ENCODE measurements at places on chromosomes 12 and 14.

DNA sequence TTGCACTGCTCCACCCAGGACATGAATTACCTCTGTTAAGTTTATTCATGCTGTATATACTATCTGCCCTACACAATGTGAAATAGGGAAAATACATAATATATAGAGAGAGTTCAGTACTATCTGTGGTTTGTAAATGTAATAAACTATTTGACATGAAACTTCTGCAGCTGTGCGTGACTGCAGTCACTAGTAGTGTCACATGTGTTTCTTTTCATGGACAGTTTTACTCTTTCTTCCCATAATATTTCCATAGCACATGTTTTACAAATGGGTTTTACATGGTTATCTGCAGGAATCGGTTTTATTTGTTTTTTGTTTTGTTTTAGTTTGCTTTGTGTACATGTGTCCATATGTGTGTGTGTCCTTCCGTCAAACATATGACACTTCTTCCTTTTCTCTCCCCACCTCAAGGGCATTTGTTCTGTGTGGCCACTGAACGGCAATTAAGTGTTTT lies 1644.1 kb upstream of the FLRT2 start:
- DNase-seq = no peak

DNA sequence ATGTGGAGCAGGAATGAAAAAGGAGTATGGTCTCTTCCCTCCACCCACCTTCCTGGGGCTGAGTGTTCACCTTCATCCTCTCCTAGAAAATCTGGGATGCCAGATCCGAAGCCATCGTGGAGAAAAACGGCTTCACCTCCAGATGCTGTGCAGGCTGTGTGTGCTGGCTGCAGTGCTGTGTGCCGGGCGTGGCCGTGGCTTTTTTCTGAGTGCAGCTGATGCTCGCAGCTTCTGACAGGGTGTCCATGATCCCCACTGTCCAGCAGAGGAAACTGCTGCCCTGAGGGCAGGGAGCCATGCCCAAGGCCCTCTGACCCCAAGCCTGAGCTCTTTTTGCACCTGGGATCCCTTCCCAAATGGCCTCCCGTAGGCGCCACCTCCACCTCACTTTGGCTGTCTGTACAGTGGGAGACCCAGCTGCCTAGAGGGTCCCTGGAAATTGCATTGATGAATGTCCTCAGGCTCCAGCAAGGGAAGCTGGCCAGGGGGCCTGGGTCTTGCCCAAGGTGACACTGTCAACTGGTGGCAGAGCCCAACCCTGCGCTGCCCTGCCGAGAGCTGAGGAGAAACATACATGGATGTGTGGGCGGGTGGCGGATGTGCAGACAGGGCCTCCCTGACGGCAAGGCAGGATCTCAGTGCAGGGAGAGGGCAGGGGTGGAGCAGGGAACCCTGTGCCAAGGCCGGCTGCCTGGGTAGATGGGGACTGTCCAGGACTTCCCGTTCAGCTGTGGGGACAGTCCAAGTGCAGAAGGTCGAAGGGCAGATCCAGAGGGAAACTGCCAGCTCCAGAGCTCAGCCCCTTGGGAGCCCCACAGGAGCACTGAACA lies 53.3 kb downstream of the BEGAIN start:
- DNase-seq = no peak

GRCh38 chr12:96225044-96225855 lies 31.1 kb downstream of the ELK3 start:
- DNase-seq = no peak

DNA sequence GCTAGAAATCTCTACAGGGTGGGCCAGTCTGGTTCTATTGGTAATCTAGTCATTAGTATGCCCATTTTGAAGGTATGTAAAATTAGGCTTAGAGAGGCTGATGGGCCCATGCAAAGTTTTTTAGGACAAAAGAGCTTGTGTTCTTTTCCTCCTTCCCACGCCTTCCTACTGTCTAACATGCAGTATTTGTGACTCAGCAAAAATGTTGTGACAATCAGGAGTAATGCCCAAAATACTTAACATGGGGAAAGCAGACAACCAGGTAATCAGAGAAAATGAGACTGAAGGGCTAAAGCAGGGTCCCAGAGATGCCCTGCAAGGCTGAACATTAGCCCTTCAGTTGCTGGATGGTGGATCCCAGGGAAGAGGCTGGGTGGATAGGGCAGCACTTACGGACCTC lies 437.9 kb downstream of the BCL11B start:
- DNase-seq = no peak

- DNase-seq = no peak
These were observed 150.4 kb downstream of the ZNF664 start for GRCh38 chr12:124123296-124124000.

- no peak for DNase-seq
These were observed 62.5 kb downstream of the MAPKAPK5 start for GRCh38 chr12:111904446-111904975.

- no peak for DNase-seq
These were observed 87.7 kb downstream of the SSPN start for GRCh38 chr12:26283046-26283445.

DNA sequence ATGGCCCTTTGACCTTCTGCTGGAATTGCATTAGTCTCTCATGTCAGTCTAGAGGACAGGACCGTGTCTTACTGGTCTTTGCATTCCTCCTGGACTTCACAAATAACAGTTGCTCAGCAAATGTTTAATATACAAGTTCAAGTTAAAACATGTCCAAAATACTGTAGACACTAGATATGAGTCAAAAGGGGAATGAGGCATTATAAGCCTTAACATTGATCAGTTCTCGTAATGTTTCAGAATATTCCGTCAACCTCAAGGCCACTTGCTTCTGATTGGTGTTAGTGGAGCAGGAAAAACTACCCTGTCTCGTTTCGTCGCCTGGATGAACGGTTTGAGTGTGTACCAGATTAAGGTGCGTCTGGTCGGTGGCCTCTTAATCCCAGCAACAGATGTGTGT lies 59.9 kb downstream of the HSP90AA1 start:
- no peak for DNase-seq

DNA sequence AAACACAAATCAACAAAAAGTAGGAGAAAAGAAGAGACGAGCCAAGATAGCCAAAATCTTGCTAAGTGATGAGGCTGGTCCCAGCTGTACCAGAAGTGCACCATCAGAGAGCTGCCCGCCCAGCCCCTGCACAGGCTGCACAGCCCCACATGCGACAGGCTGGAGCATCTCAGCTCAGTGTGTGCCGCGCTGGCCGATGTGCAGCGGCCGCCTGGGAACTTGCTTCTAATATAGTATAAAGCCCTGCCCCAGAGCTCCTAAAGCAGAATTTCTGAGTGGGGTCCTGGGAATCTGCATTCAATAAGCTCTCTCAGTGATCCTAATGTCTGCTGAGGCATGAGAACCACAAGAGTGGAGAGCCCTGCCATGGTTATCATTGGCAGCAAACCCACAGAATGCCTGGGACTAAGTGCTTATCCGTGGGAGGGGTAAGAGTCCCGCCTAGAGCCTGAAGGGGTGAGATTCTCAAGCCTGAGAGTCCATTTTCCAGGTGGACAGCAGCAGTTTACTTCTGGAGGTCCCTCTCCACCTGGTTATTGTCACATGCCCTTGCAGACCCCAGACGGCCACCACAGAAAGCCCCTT lies 171.6 kb downstream of the DPF3 start:
- no peak for DNase-seq

DNA sequence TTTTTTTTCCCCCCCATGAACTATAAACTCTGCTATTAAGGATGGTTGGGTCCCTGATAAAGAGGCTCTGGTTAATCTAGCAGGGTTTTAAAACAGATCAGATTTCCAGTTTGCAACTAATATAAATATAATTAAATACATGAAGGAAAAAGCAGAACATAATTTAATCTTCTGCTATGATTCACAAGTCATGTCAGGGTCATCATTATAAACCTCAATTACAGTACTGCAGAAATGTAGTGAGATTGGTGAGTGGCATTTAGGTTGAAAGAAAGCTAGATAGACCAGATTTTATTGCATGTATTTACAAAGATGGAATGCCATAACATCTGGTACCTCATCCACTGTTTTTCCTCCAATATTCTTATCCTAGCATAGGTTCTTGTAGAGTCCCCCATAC lies 14.5 kb upstream of the RASSF8 start:
- no peak for DNase-seq

- DNase-seq = no peak
These were observed 114.0 kb downstream of the RPAP3 start for GRCh38 chr12:47591795-47592194.

GRCh38 chr14:100372357-100373048 lies 49.4 kb downstream of the SLC25A47 start:
- no peak for DNase-seq

GRCh38 chr14:92890830-92891588 lies 31.9 kb upstream of the CHGA start:
- no peak for DNase-seq

DNA sequence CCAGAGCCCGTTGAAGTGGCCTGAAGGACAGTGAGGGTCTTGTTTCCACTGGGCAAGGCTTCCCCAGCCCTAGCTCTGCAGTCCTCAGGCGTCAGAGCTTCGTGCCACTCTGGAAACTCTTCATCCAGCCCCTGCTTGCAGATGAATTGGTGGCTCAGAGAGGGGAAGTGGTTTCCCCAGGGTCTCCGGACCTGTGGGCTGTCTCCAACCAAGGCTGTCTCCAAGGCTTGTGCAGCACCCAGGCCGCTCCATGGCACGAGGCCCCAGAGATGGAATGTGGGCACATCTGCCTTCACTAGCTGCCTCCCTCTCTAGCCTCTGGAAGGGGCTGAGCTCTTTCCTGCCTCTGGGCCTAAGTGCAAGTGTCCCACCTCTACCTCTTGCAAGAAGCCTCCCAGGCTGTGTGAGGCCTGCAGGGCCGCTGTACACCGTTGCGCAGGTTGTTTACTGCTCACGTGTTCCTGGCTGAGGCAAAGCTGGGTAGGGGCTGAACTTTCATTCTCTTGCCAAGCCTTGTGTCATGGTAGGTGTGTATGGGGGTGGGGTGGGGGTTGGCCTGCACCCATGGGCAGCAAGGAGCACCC lies 11.1 kb downstream of the RIN3 start:
- no peak for DNase-seq

GRCh38 chr14:76115010-76115422 lies 36.7 kb upstream of the GPATCH2L start:
- DNase-seq = no peak

DNA sequence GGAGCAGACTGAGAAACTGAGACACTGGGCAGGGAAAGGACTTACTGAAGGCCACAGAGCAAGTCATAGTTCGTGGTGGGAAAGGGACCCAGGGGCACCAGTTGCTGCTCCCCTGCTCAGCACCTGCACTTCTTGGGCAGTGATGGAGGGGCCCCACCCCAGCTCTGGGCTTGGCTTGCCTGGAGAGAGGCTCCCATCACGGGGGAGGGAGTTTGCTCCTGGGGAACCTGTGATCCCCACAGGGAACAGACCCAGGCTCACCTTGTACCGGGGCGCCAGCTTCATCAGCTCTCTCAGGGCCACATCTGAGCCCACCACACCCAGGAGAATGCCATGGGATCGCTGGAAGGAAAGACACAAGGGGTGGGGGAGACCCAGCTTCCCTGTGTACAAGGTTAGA lies 39.8 kb downstream of the CACNA2D4 start:
- DNase-seq = no peak

All from kidney epithelial cell (primary cell).